ENCODE measurements at places on chromosomes 7 and 10.

- DNase-seq = no peak
These were observed 12.8 kb downstream of the PRKAG2 start for GRCh38 chr7:151864081-151864480.

DNA sequence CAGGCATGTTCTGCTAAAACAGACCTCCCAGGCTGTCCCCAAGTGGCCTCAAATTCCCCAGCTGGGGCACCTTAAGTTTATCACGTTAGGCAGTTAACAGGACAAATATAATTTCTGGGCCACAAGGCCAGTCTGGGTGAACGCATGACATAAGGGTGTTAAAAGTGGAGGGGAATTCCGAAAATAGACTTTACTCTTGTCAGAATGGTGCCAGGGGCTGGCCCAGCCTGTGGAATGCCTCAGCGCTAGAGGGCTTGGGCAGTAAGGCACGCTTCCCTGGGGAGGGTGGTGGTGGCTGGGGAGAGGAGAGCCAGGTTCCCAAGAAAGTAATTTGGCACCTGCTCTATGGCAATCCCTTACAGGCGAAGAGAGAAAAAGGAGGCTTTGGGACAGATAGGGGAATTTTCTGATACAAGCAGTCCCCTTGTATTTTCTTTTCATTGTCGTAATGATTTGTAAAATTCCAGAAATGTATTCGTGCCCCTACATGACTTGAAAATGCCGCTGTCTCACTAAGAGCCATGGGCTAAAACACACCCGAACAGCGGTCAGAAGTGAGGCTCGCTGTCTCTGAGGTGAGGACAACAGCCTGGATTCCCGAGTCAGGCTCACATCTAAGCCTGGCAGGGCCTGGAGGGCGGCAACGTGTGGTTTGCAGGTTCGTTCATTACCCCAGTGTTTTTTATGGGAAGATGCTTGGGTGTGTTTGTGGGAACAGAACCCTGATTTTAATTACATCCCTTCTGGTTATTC lies 463.2 kb upstream of the GALNT17 start:
- DNase-seq = no peak

DNA sequence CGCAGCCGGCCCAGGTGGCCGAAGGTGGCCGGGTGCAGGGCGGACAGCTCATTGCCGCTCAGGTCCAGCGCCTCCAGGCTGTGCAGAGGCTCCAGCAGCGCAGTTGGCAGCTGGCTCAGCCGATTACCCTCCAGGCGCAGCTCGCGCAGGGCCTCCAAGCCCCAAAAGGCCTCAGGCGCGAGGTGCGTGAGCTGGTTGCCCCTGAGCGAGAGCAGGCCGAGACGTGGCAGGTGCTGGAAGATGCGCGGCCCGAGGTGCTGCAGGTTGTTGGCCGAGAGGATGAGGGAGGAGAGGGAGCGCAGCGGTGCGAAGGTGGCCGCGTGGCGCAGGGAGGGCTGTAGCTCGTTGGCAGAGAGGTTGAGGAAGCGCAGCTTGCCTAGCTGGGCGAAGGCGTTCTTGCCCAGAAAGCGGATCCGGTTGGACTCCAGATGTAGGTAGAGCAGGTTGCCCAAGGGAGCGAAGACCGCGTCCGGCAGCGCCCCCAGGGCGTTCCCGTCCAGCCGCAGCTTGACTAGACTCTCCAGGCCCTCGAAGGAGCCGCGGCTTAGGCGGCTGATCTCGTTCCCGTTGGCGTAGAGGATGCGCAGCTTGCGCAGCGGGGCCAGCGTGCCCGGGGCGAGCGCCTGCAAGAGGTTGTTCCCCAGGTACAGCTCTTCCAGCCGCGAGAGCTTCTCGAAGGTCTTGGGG lies 923 bp downstream of the TRIL start:
- DNase-seq = no peak

DNA sequence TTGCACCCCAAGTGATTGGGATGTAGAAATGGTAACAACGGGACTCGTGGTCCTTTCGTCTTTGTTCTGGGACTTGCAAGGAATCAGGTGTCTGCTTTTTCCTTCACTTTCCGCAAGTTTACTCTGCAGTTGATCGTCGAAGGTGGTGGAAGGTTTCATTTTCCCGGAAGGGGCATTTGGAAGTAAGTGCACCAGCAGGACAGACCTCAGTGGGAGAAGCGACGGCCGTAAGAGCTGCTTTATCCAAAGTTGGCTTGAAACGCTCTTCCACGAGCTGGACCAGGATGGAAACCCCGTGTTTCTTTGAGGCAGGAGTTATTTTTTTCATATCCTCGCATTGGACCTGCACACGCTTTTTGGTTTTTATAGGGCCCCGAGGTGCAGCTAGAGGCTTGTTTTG lies 1.2 kb downstream of the BRI3 start:
- DNase-seq = no peak

DNA sequence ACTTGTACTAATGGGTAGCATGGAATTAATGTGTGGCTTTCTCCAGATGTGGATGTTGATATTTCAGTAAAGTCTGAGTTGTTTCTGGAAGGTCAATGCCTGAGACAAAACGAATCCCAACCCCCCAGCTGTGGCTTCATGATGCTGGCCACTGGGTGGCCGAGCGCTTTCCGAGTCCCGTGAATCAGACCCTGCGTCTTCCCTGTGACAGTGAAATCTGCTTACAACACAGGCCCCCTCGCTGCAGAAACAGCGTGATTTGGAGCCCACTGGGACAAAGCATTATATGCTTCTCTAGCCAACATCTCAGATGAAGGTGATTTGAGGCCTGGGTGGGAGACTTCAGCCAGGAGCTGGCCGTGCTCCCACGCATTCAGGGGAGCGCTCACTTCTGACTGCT lies 124.7 kb downstream of the WDR37 start:
- DNase-seq = no peak

DNA sequence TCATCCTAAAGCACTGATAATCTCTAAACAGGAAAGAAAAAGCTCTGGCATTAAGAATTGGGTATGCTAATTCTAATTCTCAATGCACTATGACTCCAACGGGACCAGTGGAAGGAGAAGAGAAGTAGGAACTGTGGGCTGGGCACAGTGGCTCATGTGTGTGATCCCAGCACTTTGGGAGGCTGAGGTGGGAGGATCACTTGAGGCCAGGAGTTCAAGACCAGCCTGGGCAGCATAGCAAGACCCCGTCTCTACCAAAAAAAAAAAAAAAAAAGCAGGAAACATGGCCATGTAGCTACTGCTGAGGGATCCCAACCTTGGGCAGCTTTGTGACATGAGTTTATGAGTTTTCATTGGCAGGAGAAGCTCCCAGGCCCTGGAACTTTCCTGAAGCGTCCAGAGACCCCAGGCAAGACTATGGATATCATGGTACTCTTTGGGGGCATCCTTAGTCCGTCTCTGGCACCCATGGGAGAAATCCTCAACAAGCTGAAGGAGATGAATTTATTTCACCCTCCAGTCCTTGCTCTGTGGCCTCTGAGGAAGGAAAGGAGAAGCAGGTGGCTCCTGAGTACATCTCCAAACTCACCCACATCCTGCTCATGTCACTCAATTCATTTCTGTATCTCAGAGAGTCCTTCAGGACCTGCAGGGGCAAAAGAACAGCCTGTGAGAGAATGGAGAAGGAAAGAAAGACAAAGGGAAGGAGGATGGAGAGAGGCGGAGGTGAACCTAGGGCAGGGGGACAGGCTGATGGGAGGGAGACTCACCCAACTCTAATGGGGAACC lies 99.5 kb downstream of the SPDYE5 start:
- no peak for DNase-seq

DNA sequence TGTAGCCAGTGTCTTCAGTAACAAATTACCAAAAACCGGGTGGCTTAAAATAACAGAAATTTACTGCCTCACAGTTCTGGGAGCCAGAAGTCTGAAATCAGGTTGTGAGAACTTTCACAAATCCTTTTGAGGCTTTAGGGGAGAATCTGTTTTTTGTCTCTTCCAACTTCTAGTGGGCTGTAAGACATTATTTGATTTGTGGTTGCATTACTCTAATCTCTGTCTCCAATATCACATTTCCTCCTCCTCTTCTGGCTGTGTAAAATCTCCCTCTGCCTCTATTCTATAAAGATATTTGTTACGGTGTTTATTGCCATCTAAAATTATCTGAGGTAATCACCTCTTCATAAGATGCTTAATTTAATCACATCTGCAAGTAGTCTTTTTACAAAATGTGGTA lies 1039.6 kb upstream of the LRRN3 start:
- DNase-seq = no peak

GRCh38 chr10:93821051-93821772 lies 63.5 kb downstream of the LGI1 start:
- no peak for DNase-seq

- DNase-seq = no peak
These were observed 323.1 kb downstream of the TFEC start for GRCh38 chr7:115707258-115708012.

DNA sequence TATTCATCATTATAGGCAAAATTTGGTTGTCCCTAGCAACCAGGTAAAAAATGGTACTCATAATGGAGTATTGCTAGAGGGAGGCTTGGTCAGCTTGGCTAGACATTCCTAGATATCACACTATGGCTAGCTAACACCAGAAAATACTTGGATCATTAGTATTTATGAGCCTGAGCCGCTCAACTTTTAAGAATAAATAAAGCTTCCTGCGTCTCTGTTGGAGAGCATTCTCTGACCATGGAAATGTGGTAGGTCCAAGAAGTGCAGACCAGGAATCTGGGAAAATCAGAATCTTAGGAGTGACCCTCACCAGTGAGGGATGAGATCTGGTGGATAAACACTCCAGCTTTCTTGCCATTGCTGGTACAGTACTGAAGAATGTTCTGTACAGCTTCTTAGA lies 157.6 kb upstream of the AGR3 start:
- no peak for DNase-seq

DNA sequence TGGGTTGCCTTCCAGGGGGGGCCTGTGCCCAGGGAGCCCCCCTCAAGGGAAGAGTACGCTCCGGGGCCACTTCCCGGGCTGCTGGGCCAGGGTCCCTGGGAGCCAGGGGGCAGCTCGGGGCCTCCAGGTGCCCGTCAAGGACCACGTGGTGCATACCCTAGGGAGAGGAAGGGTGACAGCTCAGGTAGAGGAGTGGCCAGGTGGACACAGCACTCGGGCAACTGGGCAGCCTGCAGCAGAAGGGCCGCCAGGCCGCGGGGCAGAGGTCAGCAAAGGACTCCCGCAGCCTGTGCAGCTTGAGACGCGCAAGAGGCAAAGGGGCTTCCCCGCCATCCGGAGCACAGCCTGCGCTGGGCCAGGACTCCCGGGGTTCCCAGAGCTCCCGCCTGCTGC lies 26.4 kb downstream of the AP5Z1 start:
- no peak for DNase-seq

- DNase-seq = no peak
These were observed 29.8 kb downstream of the GSDME start for GRCh38 chr7:24727154-24728120.

DNA sequence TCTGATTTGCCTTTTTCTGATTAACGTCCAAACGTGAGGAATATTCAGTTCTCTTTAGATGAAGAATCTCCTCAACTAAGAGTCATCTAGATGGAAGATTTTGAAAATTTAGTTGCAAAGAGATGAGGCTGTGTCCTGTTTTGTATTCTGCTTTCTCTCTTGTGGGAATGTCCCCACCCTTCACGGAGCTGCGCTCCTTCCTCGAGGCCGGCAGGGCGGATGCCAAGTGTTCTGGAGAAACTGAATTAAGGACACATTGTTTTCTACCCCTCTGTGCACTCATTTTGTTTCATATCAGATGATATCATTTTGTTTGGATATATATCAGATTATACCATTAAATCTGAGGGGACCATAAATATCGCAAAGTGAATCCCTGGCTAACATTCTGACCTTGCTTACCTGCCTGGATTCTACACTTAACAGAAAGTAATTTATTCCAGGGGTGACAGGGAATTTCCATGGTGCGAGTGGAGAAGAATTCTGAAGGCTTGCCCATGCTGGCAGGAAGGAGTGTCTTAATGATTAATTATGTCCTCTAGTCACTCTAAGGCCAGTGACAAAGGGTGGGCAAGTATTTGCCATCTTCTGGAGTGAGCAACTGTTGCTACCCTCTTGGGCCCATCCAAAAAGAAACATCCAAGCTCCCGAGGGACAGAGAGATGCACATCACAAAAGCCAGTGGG lies 47.9 kb upstream of the IGFBP3 start:
- no peak for DNase-seq

DNA sequence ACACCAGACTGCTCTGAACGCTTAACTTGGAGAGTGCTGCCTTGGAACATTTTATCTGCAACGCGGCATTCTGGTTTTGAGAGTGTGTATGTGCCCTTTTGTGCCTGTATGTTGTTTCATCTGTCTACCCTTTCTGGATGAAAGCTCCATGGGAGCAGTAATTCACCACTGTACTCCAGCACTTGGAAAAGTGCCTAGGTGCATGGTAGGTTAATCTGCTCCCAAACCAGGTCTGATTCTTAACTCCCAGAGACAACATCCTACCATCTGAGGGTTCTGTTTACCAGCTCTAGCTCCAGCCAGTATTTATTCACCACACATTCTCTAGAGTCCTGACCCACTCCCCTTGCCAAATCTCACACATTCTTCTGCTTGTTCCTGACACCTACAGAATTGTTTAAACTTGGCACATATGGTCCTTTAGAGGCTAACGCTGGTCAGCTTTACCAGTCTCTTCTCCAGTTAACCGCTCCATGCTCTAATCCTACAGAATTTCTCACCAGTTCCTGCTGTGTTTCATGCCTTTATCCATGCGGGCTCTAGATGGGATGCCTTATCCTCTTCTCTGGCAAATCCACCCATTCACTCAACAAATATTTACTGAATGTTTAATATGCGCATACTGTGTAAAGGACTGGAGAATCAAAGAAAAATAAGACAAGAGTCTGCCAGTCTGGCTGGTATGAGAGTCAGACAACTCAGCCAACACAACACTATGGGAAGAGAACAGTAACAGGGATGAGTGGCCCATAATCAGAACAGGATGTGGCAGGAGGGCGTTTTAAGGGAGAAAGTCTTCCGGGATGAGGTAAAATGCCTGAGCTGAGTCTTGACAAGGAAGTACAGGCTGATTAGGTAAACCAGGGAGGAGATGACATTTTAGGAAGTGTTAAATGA lies 46.3 kb downstream of the MTPN start:
- DNase-seq = no peak

- no peak for DNase-seq
These were observed 34.2 kb downstream of the TFPI2 start for GRCh38 chr7:93856323-93856722.

DNA sequence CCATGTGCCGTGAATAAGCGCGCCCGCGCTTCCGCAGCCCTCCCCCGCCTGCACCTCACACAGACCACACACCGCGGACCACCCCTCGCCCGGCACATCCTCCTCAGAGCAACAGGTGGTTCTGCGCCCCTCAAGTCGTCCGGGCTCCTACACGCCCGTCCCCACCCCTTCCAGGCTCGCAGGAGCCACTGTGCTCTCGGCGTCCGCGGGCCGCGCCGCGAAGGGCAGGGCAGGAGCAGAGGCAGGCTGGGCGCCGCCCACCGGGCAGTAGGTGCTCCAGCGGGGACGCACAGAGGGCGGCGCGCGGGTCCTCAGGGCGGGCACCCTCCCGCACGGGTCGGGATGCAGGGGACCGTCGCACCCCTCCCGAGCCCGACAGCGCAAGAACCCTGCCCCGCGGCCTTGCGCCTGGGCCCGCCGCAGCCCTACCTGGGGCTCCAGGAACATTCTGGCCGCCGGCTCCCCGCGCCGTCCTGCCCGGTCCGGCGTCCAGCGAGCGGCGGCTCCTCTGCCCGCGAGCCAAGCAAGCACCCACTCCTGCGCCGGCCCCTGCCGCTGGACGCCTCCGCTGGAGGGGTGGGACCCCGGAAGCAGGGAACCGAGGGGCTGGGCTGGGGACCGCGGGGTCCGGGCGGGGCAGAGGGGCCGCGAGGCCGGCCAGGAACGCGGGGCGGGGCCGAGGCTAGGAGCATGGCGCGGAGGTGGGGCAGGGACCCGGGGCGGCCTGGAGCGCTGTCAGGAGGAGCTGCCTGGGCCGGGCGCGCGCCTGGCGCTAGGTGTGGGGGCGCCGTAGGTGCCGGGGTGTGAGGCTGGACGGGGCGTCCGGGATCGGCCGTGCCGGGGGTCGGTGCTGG lies 37.4 kb downstream of the RASGEF1A start:
- no peak for DNase-seq
